ENCODE measurements at places on chromosomes 6 and 20. TPM values are rescaled to one million over a fixed set of nuclear protein-coding genes. Genes with fewer than 3 reads are reported as not detected.

MAP7 gene
- total RNA-seq, result 2.2 TPM

C6orf58 gene
- not detected for total RNA-seq

MPIG6B gene
- not detected for total RNA-seq

F13A1 gene
- 334 TPM for total RNA-seq

CCN5 gene
- total RNA-seq, result 47.1 TPM

Measured in omental fat pad (tissue), 4 donors.